GM12892 (cell line): ENCODE measurements at places on chromosomes 7 and 10.
A peak's percentile ranks its signal among the peaks of the same experiment; 100 is the strongest.

DNA sequence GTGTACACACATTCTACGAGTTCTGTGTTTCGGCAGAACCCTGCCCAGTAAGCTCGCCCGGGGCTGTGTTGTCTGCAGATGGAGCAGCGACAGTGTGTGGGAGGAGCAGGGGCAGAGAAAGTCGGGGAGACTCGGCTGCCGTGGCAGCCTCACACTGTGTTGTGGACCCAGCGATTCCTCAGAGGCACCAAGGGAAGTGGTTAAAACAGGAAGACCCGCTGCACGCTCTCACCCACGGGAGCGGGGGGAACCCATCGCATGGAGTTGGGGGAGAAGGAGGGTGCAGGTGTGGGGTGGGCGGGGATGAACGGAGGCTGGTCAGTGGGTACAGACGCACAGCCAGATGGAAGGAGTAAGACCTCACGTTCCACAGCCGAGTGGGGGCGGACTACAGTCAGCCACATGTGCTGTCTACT is 250.2 kb downstream of the ELFN1 start:
- peak; percentile 68 for DNase-seq

DNA sequence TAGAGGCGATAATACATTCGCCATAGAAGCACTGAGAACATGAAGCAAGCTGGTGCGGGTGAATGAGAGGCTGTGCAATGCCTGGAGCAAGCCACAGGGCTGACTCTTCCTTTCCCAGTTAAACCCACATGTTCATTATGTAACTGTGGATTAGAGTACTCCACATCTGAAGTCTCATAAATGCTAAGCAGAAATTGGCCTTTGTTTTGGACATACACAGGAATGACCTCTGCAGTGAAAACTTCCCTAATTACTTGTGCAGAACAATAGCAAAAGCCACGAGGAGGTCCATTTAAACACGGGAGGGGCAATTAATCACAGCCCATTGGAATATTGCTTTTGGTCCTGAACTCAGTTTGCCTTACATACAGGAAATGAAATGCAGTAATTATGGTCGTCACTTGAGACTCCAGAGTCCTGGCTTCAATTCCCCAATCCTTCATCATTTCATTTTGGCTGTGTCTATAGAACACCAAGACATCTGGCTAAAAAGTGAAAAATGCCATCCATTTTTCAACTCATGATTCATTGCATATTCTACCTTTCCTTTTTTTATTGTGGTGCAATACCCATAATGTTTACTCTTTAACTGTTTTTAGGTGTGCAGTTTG is 78.7 kb upstream of the CXCL12 start:
- DNase-seq = no peak

DNA sequence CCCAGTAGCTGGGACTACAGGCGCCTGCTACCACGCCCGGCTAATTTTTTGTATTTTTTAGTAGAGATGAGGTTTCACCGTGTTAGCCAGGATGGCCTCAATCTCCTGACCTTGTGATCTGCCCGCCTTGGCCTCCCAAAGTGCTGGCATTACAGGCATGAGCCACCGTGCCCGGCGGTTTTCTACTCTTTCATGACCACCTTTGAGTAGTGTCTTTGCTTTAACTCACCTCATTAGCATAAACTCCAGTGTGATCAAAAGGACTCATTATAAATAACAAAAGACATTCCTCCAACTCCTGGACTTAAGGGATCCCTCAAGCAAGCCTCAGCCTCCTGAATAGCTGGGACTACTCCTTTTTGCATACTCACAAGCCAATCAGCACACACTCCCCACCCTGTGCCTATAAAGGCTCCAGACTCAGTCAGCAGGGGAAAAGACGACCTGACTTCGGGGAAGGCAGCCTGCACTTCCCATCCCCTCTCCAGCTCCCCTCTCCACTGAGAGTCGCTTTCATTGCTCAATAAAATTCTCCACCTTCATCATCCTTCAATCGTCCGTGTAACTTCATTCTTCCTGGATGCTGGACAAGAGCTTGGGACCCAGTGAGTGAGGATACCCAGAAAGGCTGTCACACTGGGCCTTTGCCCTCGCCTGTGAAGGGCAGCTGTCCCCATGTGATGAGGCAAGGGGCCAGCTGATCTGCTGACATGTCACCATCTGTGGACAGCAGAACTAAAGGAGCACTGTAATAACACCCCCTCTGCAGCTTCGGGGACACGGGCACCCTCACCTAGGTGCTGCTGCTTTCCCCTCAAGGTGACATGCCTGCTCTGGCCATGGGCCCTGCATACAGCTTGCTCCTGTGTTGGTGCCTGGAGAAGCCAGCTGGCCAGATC is 35.0 kb upstream of the EIF4H start:
- DNase-seq = no peak

DNA sequence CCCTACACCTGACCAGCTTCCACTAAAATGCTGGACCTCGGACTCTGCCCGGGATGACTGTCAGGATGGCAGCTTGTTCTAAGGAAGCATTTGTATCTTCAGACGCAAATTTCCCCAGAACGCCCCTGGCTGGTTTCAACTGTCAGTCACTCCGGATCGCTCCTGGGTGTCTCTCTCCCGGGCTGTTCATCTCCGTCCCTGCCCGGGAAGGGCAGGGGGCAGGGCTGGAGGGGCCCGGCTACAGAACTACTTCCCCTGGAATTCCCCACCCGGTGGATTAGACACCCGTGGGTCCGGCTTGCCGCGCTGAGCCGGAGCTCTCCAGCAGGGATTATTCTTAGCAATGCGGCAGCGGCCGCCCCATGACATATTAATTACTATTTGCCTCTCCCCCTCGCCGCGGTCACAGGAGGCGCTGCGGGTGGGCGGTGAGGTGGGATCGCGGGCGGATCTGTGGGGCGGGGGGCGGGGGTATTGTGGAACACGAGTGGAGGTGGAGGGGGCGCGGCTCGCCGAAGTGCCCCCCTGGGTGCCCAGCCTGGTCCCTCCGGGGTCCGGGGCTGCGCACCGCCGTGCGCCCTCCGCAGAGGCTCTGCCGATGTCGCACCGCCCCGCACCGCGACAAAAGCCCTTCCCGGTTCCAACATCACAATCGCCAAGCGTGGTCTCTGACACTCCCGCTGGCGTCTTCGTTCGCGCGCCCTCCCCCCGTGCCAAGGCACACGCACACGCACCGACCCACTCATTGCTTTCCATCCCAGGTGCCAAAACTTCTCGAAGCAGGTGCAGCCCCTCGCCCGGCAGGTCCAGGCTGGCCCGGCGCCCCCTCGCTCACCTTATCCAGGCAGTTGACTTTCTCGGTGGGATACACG is 276.1 kb upstream of the NEBL start:
- DNase-seq = peak; percentile 13

GRCh38 chr7:36300696-36301350 is 88.8 kb upstream of the ANLN start:
- no peak for DNase-seq

DNA sequence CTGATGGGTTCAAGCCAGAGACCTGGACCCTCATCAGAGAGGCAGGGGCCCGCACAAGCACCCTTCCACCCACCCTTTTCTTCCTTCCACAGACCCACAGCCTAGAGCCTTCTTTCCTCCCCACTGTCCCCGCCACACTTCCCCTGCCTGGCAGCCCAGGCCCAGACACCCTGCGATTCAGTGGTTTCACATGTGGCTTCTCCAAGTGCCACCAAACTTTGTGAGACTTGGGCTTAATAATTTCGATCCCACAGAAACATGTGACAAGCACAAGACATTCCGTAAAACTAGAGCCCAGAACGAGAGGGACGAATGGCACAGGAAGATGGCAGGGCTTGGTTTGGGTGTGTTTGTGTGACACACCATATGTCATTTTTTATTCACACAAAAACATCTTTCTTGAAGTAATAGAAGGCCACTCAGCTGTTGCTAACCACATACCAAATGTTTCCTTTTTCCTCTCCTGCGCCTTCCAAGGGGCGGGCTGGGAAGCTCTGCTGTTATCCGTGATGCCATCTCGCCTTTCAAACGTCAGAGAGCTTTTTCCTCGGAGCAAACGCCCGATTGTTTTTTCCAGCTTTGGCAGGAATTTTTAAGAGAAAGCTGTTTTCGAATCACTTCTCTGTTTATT is 162.9 kb downstream of the GRK5 start:
- no peak for DNase-seq

DNA sequence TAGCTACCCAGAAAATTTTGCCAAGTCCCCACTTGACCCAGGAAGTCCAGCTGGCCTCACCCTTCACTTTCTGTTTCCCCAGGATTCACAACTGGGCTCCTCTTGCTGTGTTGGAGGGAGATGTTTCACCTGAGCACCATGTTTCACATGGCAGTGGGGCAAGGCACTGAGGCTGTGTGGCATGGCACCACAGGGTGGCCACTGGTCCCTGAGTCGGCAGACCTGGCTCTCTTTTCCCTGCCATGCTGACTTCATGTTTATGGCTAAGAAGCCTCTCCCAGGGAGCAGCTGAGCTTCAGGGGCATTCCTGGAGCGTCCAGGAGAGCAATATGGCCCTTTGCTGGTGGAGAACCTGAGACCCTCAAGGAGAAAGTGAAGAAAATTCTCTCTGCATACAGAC is 266.9 kb downstream of the RPS24 start:
- no peak for DNase-seq

GRCh38 chr7:111183321-111183720 is 92.4 kb downstream of the LRRN3 start:
- no peak for DNase-seq

GRCh38 chr7:13989126-13989948 is at the start of gene ETV1:
Gene ETV1 (minus strand): TSS chr7:13989666. CDS start chr7:13989052, 614 bp downstream.
- no peak for DNase-seq

GRCh38 chr10:51763746-51764145 is 64.4 kb upstream of the CSTF2T start:
- no peak for DNase-seq

GRCh38 chr7:138713191-138713590 is 12.0 kb upstream of the SVOPL start:
- no peak for DNase-seq

DNA sequence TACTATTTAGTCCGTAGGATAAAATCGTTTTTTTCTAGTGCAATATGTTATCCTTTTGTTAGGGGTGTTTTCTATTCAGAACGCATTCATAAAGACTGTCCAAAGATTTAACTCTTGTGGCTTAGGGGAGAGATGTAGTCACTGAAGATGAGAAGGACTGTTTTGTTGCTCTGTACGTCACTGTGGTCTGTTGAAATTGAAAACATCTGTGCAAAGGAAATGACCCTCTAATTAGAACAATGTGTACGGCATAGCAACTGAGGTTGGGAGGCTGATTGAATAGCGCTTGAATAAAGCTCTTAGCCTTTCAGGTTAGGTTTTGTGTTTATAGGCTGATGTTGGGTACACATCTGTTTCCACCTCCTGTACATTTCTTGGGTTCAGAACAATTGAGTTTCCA is 453.4 kb upstream of the AKR1E2 start:
- no peak for DNase-seq

DNA sequence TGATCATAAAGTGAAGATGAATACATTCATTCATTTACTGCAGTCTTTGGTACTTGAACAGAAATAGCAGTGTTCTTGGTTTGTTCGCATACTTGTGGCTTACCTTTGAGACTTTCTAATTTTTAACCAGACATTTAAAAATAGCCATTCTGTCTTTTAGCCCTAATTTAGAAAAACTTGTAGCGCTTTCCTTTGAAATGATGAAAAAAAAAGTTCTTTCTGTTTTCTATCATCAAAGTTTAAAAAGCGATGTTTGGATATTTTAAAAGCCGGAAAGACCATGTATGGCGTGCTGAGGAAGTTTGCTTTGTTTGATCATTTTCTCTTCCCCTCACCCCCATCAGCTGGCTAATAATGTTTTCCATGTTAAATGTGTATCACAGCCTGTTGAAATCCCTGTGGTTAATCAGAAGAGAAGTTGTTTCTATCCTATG is 116.3 kb downstream of the CUX1 start:
- DNase-seq = no peak

GRCh38 chr10:6310977-6311376 is 108.2 kb downstream of the PFKFB3 start:
- no peak for DNase-seq

DNA sequence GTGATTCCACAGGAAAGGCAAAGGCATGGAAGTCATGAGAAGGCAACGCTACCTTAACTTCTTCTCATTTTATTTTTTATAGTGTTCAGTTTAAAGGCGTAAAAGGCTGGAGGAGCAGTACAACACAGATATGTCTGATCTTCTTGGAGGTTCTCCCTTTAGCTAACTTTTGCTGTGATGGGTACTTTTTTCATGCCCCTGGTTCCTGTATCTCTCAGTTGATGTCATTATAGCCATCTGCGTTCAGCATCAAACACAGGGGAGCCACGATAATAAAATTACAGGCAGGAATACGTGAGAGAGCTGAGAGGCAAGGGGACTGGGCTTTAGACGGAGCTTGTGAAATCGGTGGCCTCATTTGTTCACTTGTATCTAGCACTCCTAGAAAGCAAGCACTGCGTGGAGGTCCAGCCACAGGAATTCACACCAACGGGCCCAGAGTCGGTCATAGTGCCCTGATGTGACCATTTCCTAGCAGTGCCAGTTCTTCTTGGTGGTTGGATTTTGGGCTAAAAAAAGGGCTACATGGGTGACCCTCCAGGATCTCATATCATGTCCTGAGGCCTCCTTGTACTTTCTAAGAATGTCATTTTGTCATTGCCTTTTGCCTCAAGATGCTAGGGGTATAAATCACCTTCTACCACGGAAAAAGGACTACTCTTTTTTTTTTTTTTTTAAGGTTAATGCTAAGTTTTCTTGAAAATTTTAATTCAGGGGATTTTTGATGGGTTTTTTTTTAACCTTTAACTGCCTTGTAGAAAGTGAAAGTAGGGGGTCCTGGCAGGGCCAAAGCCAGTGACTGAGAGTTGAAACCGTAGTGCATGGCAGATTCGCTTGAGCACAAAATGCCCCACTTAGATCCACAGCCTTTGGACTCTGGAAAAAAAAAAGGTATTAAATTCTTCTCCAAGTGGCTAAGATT is 191.5 kb downstream of the CELF2 start:
- DNase-seq = peak; percentile 37

DNA sequence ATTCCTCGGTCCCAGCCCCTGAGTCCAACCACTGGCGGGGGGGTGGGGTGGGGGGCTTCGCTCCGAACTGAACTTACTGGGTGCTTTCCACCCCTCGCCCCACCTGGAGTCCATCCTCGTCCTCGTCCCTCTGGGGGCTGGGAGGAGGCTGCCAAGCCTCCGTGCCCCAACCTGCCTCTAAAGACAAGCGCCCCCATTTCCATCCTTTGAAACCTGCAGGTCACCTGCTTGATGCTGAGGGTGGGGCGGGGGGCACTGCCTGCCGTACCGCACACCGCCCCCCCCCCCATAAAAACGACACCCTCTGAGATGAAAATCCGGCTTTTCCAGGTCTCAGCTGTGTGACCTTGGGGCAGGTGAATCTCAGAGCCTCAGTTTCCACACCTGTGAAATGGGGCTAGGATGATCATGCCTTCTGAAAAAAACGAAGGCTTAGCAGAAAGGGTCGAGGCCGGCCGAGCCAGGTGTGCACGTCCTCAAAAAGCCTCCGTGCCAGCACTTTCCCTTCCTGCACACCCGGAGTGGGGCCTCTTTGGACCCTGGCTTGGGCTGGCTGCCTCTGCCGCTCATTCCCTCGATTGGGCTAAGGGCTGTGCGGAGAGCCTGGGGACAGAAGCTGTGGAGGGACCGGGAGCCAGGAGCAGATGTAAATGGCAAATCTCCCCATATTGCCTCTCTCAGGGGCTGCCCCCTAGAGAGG is 967 bp downstream of the ELFN1 start:
- DNase-seq = no peak
